ENCODE measurements at places on chromosomes 1 and 21. TPM values are rescaled to one million over a fixed set of nuclear protein-coding genes. Genes with fewer than 3 reads are reported as not detected.

Gene TNFRSF14
- 22.7 TPM for total RNA-seq

Gene HSPB7
- total RNA-seq = not detected

Gene ADGRL2
- 41.6 TPM for total RNA-seq

Gene FAM229A
- total RNA-seq = not detected

Gene FALEC
- total RNA-seq = not detected

Gene AADACL4
- total RNA-seq = not detected

Gene BRDT
- total RNA-seq = not detected

Gene BPNT1
- 14.9 TPM for total RNA-seq

All from tracheal epithelial cell (primary cell).